ENCODE measurements at places on chromosomes 16 and 17.

- no peak for DNase-seq
Observed at GRCh38 chr17:57518587-57519581, 226.2 kb downstream of the CCDC182 start.

DNA sequence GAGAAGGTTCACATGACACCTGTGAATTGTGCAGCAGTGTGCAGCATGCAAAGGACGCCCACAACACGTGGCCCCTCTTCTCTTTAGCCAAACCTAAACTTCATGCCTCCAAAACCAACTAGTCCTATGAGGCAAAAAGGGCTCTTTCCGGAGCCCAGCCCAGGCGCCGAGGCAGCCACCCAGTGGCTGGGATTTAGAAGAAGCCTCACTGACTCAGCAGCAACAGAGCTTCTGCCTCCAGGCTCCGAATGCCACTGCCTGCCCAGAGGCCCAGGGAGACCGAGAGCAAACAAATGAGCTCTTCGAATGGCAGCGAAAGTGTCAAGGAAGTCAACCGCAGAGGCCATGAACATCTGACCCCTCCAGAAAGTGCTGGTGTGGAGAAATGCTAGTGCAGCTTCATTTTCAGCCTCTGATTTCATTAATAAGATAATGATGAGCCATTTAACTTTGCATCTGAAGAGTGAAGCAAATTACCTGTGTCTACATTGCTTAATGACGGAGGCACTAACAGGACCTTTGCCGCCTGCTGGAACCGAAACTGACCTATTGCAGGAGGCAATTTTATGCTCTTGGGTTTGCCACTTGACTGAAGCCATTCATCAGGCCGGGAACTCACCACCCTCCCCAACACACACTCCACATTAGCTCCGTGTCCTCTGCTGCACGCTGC is 157.7 kb upstream of the RPL38 start:
- DNase-seq, result no peak

- no peak for DNase-seq
Observed at GRCh38 chr17:75637551-75637950, 4.3 kb downstream of the SMIM5 start.

DNA sequence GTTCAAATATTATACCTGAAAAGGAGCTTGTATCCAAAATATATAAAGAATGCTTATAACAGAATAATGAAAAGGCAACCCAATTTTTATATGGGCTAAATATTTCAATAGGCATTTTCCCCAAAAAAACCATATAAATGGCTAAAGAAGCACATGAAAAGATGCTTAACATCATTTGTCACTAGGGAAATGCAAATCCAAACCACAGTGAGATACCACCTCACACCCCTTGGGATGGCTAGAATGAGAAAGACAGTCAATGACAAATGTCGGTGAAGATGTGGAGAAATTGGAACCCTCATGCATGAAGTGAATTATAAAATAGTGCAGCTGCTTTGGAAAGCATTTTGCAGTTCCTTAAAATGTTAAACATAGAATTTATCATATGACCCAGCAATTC is 3.1 kb downstream of the TNFRSF13B start:
- DNase-seq, result no peak

- DNase-seq, result no peak
Observed at GRCh38 chr16:12580809-12581208, 222.9 kb downstream of the CPPED1 start.

GRCh38 chr16:73062001-73062616 is 14.2 kb upstream of the ZFHX3 start:
- DNase-seq, result no peak

GRCh38 chr16:22813223-22813947 is 577 bp upstream of the HS3ST2 start:
- no peak for DNase-seq

- no peak for DNase-seq
Observed at GRCh38 chr17:76268991-76269981, 4.1 kb downstream of the UBALD2 start.

- DNase-seq, result no peak
Observed at GRCh38 chr17:74860872-74861661, 1.4 kb upstream of the GRIN2C start.

DNA sequence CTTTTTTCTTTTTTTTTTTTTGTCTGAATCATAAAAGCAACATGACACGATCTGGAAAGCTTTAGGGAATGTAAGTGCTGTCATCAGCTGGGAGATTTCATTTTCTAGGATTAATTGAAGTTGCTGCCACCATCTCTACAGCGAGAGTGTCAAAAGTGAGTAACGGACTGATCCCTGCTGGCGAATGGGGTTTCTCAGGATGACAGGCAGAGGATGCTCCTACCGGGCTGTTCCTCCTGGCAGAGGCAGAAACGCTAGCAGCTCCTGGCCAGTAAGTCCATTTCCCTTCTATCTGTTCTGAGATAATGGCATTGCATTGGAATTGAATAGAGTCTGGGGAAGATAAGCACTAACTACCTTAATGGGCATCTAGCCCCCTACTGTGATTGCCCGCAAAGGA is 80.5 kb upstream of the KIFC3 start:
- no peak for DNase-seq

DNA sequence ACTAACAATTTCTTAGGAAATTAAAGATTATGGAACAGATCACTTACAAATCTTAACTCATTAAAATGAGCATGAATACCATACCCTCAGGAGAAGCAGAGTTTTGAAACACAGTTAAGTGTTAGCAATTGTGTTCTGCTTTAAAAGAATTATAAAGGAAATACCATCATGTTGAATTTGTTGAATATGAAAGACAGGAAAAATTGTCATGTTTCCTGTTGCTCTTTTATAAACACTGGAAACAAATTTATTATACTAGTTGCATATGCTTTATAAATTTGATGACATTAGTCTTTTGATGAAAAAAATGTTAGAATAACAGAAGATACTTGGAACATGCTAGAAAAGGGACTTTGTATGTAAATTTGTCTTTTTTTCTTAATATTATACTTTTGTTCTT is 59.7 kb downstream of the VMP1 start:
- DNase-seq, result no peak

DNA sequence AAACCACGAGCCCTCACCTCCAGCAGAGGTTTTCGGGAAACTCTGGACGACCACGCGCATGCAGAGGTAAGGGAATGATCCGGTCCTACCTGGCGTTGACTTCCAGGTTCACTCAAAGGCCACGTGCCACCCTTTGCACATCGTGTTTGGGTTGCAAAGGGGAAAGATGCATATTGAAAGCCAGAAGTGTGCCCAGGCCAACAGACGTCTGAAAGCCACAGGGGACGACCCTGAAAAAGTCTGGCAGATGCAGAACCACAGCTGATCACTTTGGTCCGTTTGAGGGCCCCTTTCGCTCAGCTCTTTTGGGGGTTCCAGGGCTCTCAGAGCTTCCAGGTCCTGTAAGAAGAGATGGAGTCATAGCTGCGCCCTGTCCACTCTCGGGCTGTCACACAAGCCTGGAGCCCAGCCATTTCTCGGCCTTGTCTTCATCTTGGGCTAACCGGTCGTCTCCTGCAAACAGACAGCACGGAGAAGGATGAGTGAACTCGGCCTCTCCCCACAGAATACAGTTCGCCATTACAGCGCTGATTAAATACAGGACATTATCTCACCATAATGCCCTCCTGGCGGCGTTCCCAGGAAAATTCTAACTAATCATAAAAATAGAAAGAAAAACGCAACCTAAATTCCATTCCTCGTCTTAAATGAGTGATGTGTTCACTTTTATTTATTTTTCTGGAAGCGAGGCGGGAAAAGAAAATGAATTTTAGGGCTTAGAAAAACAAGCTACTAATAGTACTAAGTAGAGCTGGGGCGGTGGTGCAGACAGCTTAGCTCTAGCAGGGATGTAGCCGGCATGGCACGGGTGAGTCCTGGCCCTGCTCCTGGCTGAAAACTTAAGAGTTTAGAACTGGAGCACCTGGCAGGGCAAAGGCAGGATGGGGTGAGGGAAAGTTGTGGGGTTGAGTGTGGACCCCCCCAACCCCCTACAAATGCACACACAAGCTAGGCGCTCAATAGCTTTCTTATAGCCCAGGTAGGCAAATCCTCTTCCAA is 45.5 kb upstream of the ZFHX3 start:
- DNase-seq, result no peak

- DNase-seq, result peak; percentile 58
Observed at GRCh38 chr16:50684823-50685461, 3.8 kb upstream of the SNX20 start.

GRCh38 chr17:32256012-32256700 is 9.5 kb upstream of the RHBDL3 start:
- DNase-seq, result no peak

DNA sequence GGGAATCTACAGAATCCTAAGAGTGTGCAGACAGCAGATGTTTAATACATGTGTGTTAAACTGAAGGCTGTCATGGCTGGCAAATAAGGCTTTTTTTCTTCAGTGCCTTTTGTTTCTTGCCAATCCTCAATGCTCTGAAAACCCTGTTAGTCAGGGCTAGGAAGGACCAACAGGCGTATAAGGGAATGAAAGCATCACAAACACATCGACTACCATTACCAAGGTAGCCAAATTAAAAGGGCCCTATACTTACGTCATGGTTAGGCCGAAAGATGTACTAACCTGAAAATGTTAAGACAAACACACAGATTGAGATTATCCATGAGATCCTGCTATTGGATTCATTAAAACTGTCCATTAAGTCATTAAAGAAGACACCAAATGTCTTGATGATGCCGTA is 13.1 kb downstream of the SLC16A6 start:
- DNase-seq, result no peak

GRCh38 chr17:67364847-67365737 is 1.3 kb downstream of the PSMD12 start:
- DNase-seq, result peak; percentile 33

GRCh38 chr17:40491486-40491885 is 9.9 kb downstream of the TNS4 start:
- DNase-seq, result no peak

DNA sequence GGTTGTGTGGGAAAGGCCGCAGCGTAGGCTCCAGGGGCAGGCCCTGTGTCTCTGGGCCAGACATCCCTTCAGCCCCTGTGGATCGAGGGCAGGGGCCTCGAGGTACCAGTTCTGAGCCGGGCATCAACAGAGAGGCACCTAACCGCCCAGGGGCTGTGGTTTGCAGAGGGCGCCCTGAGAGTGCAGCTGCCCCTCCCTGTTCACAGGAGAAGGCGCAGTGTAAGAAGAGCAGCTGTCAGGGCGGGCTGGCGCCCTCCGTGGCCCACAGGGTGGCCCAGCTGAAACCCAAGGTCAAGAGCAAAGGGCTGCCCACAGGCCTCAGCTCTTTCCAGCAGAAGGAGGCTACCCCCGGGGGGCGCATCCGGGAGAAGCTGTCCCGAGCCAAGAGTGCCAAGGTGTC is 56.5 kb downstream of the ACTG1 start:
- DNase-seq, result no peak

GRCh38 chr16:53541326-53541725 is 38.3 kb upstream of the AKTIP start:
- DNase-seq, result no peak

DNA sequence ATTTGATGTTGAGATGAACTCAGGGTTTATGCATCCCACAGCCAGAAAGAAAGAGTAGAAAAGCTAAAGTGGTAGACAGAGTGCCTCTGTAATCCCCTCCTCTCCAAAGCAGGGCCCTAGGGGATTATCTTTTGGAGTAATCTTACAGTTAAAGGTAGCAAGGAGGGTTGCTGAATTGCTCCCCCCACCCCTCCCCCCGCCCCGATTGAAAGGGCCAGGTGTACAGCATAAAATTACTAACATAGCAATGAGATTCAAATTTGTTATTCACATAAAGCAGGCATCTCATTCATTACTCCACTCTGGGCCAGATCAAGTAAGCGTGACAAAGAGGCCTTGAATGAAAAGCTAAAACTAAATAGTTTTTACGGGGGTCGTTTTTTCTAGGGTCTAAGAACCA is 72.7 kb downstream of the STH start:
- no peak for DNase-seq

- no peak for DNase-seq
Observed at GRCh38 chr16:74073456-74073855, 223.2 kb upstream of the PSMD7 start.

GRCh38 chr17:72634621-72635020 is 457.9 kb downstream of the SLC39A11 start:
- peak; percentile 26 for DNase-seq

DNA sequence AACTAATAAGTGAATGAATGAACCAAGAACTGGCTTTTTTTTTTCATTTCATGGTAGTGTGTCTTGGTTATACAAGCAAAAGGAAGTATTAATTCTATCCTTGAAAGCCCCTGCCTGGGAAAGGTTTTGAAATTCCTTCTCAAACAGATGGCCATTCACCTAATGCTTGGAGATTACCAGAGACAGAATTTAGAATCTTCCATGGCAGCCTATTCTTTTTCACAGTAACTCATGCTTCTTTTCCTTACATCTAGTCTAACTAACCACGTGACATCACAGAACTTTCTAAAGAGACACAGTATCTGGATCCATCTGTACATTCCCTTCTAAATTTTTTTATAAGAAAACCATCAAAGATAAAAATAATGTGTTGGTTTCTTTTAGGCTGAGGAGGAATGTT is 151.6 kb downstream of the FTO start:
- DNase-seq, result no peak

DNA sequence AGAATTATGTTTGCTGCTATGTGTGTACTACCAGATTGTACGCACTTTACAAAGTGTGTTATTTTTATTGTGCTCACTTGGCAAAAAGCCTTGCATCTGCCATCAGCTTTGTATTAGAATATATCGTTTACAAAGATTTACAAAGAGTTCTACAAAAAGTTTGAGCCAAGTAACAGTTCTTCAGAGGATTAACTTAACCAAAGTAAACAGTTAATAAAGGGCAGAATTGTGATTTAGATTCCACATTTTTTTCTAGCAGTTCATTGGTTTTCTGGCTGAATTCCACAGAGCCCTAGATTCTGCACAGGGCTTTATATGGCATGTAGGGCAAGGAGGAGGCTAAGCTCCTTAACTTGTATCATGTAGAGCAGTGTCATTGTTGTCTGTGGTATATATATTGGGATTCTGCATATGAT is 29.4 kb downstream of the UTP18 start:
- no peak for DNase-seq

- no peak for DNase-seq
Observed at GRCh38 chr16:67926181-67926750, 5.4 kb downstream of the CTRL start.

GRCh38 chr17:31627960-31628359 is 231.1 kb downstream of the COPRS start:
- DNase-seq, result no peak

DNA sequence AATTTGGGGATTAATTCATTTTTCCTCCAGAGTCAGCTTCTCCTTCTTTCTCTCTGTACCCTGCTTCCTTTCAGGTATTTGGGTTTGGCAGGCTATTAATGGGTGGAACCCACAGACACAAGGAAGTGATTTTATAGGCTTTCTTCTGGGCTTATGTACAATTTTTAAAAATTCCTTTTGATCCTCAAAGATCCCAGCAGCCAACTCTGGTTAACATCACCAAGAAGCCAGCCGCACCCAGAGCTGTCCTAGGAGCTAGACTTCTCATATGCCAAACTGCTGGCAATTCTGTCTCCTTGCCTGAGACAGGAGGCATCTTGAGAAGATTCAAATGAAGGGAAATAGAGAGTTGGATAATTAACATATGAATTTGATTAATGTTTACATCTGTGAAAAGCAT is 47.2 kb upstream of the ELAC2 start:
- DNase-seq, result no peak

GRCh38 chr16:19885451-19886072 is 914 bp upstream of the GPRC5B start:
- DNase-seq, result no peak

- DNase-seq, result no peak
Observed at GRCh38 chr17:77245162-77245926, 104.6 kb downstream of the SEC14L1 start.

Data from CD4-positive, alpha-beta T cell treated with Interleukin-12 subunit alpha and Interleukin-12 subunit beta, for 1 hour (primary cell).